ENCODE measurements at places on chromosomes 4 and X.

DNA sequence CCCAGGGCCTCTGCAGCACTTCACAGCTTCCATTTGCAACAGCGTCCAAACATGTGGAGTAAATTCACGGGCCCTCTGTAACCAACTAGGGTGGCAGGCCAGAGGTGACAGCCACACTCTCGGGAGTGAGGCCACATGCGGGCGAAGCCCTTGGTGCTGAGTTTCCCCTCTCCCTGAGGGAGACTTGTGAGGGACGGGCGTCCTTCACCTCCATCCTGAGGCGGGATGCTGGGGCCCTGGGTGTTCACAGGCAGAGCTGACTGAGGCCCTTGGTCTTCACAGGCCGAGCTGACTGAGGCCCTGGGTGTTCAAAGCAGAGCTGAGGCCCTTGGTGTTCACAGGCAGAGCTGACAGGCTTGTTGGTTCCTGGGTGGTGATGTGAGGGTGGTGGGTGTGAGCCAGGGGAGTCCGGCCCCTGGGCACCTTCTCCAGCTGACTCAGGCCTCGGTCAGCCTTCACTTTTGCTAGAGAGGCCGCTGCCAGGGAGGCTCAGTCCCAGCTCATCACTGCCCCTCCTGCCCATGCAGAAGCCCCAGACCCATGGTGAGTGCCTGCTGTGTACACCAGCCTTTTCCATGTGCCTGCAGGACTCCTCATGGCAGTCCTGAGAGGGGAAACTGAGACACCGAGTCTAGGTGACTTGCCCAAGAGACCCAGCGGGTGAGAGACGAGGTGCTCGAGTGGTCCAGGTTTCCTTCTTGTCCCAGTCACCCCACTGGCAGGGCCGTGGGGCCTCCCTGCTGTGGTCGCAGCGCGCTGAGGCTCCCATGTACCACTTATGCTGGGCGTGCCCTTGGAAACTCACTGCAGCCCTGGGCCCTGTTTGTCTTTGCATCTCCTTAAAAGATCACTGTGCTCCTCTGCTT, 8.5 kb downstream of the WFS1 start:
- DNase-seq, result no peak

- DNase-seq, result no peak
Measured at GRCh38 chr4:153489856-153490558, 23.8 kb downstream of the TMEM131L start.

DNA sequence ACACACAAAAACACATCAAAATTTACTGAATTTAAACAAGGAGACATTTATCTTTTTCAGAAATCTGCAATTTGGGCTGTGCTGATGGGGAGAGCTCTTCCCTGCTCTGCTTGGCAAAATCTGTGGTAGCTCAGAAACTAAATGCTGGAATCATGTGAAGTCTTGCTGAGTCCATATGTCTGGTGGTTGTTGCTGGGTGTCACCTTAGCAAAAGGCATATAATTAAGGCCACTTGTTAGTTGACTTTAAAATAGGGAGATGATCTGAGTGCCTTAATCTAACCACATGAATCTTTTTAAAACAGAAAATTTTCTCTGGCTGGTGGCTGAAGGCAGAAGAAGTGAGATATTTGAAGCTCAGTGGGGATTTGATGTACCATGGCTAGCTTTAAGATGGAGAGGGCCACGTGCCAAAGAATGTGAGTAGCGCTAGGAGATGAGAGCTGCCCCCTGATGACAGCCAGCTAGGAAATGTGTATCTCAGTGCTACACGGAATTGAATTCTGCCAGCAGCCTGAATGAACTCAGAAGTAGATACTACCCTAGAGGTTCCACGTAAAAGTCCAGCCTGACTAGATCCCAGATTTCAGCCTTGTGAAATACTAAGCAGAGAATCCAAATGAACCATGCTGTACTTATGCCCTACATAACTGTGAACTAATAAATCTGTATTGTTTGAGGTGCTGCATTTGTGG, 7.6 kb upstream of the GUF1 start:
- DNase-seq, result no peak

- DNase-seq, result no peak
Measured at GRCh38 chrX:40082447-40083119, 15.2 kb downstream of the BCOR start.
